ENCODE measurements at places on chromosomes 3 and 15.

DNA sequence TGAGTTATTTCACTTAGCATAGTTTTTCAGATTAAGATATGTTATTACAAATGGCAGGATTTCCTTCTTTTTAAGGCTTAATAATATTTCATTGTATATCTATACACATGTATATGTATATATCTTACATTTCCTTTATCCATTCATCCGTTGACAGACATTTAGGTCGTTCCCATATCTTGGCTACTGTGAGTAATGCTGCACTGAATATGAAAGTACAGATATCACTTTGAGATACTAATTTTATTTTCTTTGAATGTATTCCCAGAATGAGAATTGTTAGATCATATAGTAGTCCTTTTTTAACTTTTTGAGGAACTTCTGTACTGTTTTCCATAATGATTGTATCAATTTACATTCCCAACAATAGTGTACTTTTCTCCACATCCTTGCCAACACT, 270.4 kb downstream of the NAALADL2 start:
- DNase-seq, result no peak

DNA sequence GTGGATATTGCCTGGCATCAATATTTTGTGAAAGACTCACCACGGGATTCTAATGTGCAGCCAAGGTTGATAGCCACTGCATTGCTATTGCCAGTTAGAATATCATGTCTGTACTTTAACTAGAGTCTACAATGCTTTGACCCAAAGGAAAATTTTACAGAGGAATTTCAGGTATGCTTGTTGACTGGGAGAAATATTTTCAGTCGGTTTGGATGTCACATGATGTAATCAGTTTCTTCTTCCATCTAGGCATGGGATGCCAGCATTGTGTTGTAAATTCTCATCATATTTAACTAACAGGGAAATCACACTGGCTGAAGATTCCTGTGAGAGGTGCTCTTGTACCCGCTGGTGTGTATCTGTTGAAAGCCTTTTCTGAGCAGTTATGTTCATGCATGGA, 508.9 kb upstream of the ADAMTS9 start:
- DNase-seq, result no peak

DNA sequence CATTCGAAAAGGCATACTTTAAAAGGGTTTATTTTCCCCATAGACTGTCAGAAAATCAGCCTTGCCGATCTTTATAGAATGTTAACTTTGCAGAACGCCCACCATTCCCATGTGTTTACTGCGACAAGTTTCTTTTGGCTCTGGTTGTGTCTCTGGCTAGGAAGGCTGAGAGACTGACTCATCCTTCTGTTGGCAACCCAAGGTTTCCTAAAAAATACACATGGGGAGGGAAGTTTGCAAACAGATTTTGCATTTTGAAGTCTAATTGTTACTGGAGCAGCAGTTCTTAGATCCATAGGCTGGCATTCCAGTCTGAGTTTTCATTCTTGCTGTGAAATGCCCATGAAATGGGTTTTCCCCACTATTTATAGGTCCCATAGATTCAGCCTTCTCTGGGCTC, 37.9 kb upstream of the MINAR1 start:
- DNase-seq, result peak; percentile 8

DNA sequence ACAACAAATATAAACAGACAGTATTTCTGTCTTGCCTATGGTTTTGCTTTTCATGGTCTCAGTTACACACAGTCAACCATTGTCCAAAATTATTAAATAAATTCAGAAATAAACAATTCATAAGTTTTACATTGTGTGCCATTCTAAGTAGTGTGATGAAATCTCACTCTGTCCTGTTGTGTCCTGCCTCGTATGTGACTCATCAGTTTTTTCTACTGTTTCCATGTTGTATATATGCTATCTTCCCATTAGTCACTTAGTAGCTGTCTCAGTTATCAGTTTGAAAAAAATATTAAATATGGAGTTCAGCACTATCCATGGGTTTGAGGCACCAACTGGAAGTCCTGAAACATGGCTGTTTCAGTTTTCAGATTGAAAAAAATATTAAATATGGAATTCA, 282.4 kb upstream of the GRM7 start:
- DNase-seq, result no peak

- no peak for DNase-seq
Observed at GRCh38 chr3:36172699-36173098, 207.6 kb upstream of the STAC start.

GRCh38 chr3:10653241-10653640, 147.9 kb upstream of the ATP2B2 start:
- no peak for DNase-seq

GRCh38 chr3:12107071-12107713, 51.5 kb downstream of the TIMP4 start:
- DNase-seq, result no peak

DNA sequence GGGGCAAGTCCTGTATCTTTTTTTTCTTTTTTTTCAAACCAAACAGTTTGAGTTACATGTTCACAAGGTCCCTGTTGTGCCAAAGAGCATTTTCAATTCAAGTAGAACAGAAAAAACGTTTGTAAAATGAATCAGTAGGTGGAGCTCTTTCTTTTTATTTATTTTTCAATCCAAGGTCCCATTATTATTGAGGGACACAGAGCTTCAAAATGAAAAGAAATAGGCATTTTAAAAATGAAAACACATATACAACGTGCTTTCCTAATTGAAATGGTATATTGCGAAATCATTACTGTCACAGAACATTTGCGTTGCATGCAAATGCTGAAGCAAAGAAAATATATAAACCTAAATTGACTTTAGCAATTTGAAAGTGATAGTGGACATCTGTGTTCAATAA, 711.0 kb downstream of the MECOM start:
- no peak for DNase-seq

DNA sequence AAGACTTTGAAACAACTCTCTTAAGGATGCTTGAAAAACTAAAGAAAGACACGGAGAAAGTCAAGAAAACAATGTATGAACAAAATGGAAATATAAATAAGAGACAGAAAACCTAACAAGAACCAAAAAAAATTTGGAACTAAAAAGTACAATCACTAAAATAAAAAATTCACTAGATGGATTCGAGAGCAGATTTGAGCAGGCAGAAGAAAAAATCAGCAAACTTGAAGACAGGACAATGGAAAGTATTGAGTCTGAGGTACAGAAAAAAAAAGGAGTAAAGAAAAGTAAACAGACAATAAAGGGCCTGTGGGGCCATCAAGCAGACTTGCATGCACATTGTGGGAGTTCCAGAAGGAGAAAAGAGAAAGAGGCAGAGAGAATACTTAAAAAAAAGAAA, 13.4 kb upstream of the CDAN1 start:
- DNase-seq, result no peak

DNA sequence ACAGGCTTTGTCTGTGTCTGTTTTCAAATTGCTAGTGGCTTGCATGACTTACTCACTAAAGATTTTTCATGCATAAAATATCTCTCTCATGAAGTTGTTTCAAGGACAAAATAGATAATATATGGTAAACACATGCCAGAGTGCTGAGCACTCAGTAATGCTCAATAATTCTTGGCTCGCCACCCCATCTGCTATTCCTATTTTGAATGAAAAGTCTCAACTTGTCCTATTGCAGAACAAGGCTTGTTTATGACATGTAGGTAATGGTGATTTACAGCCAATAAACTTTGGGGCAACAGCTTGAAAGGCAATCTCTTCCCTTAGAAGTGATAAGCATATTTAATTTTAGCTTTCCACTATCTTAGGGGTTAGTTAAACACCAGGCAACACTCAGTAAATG, 789.0 kb upstream of the ROBO1 start:
- DNase-seq, result no peak

DNA sequence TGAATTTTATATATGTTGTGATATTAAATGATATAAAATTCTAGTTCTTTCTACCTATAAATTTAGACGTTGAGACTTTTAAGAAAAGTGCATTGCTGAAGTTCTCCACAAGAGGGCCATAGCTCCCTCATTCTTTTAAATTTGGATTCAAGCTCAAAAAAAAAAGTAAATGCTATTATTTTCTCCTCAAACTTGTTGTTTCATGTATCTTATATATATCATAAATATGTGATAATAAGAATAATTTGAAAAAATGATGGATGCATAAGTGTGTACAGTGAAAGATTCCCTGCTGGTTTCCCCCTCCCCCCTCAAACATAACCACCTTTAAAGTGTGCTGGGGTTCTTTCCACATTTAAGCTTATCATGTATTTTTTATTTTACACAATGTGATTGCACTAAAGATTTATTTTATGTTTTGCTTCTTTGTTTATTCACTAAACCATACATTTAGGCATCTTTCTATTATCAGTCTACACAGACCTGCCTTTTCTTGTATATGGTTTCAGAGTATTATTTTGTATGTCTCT, 769.4 kb upstream of the GOLIM4 start:
- no peak for DNase-seq

GRCh38 chr3:188683032-188683521, 488.7 kb upstream of the TPRG1 start:
- peak; percentile 83 for DNase-seq

- no peak for DNase-seq
Observed at GRCh38 chr15:99326235-99326634, 75.0 kb downstream of the LRRC28 start.

DNA sequence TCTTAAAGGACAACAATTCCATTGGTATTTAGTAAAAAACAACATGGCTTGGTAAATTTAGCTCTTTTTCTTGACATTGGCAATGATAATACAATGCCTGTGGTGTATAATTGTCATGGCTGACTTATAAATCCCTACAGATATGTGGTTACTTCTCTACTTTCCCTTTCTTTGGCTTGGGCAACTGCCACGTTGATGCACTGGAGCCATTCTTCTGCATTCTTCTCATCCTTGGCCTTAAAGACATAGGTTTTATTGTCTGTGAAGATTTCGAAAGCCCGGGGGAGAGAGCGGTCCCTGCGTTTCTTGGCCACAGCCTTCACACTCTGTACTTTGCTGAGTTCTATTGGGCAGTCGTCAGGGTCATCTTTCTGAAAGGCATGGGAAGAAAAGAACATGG, 101.1 kb upstream of the CCNL1 start:
- no peak for DNase-seq

GRCh38 chr3:8978551-8978950, 15.3 kb upstream of the RAD18 start:
- DNase-seq, result no peak

GRCh38 chr3:169634618-169635236, 28.8 kb downstream of the MECOM start:
- DNase-seq, result no peak

DNA sequence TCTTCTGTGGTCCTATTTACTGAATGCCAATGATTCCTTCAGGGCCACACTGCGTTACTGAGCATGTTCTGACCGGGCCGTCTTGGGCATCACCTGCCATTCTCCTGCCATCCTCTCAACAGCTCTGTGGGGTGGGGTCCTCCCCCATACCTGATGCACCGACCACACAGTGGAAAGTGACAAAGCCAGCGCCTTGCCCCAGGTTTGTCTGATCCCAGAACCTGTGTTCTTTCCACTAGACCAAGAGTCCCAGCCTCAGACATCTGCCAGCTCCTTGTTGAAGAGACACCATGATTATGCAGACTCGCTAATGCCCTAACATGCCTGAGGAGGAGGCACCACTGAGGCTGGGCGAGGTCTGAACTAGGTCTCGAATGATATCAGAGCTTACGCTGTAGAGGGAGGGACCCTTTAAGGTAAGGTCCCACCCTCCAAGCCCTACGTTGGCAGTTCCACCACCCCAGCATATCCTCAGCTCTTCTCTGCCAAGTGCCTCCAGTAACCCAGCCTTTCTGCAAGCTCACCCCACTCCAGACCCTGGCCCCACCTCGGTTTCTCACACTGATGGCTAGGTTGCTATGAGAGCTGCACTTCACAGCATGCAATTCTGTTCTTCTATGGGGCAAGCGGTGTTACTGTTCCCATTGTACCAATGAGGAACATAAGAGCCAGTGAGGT, 29.8 kb upstream of the PLXNA1 start:
- no peak for DNase-seq

DNA sequence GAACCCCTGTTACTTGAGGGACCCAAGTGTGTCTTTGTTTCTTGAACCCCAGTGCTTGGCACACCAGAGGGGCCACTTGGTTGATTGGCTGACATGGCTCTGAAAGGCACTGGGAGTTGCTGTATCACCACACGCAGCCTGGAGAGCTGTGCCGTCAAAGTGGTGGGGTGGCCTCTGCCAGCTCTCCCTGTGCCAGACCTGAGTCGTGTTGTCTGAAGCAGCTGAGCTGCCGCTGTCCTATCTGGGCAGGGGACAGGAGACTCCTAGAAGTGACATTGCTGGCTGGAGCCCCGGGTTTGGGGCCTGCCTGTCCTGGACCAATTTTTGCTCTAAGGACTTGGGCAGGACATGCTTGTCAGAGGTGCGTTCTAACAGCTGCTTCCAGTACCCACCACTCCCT, 5.5 kb upstream of the SNX22 start:
- no peak for DNase-seq

DNA sequence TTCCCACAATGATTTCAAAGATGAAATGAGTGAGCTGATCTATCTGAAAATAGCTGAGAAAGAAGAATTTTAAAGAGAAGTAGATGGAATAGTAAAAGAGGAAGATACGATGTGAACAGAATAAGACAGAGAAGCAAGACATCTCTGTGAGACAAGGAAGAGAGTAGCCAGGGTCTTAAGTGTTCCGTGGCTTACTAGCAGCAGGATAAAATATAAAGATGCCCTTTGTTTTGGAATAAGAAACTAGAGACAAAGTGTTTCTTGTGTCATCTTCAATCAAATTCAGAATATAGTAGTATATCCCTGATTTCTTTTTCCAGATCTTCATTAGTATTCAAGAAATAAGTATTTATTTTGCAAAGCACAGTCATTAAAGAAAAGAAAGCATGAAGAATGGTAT, 281.0 kb upstream of the NECTIN3 start:
- DNase-seq, result no peak

DNA sequence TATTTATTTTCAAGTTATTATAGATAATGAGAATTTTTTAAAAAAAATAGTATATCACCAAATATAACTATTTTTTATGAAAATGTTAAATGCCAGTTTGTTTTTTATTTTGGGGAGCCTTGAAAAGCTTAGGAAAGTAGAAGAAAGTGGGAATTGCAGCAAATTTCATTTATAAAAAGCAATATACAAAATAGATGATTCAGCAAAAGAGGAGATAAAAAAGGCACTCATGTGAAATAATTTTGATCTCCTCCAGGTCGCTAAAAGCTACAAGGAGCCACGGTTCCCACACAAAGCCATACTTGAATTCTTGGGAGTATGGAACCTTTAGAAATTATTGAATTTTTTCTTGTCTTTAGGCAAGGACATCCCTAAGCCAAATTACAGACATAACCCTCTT, 625.0 kb upstream of the SGO1 start:
- no peak for DNase-seq

Data from AG04450 (cell line).